Osteoblast (primary cell): ENCODE measurements at places on chromosomes 13 and 19.
A peak's percentile ranks its signal among the peaks of the same experiment; 100 is the strongest.

GRCh38 chr13:97395447-97396136, 38.4 kb upstream of the RAP2A start:
- no peak for DNase-seq

- DNase-seq = no peak
Observed at GRCh38 chr19:29655648-29656335, 9.5 kb upstream of the PLEKHF1 start.

DNA sequence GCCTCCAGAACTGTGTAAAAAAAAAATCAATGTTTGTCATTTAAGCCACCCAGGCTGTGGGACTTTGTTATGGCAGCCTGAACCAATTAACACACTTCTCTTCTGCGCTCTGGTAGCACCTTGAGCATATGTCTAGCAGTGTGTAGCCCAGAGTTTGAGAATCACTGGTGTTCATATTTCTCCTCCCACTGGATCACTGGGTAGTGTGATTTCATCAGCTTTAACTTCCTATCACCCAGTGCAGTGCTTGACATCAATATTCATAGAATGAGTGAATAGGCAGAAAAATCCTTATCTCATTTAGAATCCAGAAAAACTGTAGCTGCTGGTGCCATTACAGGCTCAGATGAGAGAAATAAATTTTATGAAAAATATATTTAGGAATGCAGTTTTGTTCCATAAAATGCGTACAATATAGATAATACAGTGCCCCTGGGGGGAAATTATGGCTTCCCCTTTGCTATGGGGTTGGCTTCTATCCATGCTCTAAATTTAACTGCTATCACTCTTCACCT, 30.7 kb upstream of the WASF3 start:
- DNase-seq = no peak

DNA sequence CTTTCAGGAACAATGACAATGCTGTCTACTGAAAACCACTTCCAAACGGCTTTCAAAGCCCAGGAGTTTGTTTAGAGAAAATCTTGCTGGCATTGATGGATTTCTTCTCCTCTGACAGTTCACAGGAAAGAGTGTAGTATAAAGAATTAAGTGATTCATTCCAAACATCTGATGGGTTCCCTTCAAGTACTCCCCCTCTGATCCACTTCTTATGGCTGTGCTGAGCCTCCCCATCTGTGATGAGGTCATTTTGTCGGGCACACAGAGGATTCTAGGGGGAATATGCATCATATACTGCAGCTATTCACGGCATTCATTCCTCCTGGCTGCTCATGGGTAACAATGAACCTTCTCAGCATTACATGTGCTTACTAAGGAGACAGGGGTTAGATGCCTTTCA, 107.9 kb downstream of the RGCC start:
- DNase-seq = peak; percentile 95
